AG09309 (cell line): ENCODE measurements at places on chromosomes 2 and 18.

GRCh38 chr2:98087447-98088020, 567 bp downstream of the VWA3B start:
- DNase-seq, result no peak

DNA sequence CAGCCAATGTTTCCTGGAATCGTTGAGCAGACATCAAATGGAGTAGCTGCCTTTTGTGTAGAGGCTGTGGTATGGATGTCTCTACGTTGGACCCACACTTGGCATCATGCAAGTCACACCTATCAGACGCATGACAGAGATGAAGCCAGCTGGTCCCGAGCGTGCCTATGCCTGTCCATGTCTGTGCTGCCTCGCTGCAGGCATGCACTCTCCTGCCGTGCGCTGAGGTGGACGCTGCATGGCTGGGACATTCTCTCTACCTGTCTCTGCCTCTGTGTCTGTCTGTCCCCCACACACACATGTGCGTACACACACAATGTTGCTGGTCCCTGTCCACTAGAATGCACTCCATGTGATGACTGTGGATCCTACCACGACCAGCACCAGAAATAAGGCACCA, 514.2 kb upstream of the MYT1L start:
- no peak for DNase-seq

DNA sequence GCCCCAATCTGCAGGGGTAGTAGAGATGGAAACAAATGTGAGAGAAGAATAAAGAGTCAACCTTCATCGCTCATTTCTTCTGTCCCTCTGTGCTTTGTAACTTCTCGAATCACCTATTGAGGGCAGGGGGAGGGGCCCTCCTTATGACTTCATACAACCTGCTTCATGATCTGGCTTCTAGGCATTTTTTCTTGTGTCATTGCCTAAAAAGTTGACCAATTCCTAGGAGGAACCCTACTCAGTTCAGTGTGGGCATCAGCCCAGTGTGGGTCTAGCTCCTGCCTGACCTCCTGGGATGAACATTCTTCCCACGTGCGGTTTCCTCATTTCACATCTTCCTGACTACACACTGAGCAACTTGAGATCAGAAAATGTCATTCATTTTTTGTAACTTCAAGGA, 46.3 kb upstream of the CREB1 start:
- no peak for DNase-seq

DNA sequence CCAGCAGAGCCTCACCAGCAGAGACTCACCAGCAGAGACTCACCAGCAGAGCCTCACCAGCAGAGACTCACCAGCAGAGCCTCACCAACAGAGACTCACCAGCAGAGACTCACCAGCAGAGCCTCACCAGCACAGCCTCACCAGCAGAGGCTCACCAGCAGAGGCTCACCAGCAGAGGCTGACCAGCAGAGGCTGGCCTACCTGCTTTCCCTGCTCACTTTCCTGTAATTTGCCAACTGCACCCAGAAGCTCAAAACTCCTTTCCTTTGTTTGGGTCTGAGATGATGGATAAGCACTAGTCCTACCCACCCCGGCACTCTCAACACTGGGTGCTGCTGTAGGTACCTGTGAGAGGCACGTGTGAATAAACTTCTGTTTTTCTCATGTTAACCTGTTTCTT, 36.4 kb upstream of the PXDN start:
- DNase-seq, result no peak

GRCh38 chr2:84799772-84800171, 81.1 kb downstream of the TRABD2A start:
- no peak for DNase-seq

DNA sequence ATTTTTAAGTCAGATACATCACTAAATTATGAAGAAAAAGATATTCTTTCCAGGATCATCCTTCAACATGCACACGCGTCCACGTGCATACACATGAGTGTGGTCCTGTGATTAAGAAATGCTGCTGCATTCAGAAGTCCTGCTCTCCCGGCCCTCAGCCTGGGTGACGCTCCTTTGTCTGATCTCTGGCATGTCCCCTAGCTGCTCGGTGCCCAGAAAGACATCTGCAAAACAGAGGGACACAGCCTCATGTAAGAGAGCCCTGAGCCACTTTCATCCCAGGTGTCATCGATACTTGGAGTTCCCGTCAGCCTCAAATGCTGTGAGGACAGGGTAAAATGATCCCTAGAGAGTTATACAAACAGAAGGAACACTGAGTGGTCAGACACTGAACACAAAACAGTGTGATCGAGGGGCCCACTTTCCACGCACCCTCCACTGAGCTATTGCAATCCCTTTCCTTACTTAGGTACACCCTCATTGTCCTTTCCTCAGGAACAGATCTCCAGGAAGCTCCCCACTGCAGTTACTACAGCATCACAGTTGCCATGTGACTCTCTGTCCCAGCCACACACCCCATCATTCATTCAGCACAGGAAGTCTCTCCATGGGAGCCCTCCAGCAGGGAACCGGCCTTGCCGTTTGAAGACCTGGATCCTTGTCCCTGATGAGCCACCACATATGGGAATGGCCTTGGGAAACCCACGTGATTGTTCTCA, 32.1 kb downstream of the CRACDL start:
- no peak for DNase-seq

DNA sequence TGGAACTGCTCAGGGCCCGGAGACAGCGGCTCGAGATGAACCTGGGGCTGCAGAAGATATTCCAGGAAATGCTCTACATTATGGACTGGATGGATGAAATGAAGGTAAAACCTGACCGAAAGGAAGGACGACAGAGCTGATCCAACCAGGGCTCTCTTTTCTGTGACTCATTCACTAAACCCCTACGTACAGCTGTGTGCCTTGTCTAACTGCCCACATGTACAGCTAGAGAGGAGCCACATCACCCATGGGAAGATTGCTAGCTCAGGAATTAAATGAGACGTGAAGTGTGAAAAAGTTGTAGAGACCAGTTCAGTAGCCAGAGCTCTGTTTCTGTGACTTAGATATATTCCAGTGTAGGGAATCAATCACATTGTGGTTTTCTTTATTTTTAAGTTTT, 97.3 kb upstream of the EML6 start:
- DNase-seq, result no peak

DNA sequence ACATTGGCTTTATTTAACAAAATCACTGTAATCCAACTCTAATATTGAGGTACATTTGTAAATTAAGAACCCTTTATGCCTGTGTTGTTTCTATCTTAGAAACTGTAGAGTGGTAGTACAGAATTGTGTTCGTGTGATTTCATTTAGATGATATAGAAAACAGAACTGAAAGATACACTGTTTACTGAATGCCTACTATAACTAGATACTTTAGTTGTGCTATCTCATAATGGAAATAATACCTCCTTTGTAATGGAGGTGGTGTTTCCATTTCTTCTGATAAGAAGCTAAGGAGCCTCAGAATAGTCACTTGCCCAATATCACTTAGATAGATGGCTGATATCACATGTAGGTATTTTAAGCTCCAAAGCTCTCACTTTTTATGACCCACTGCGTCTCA, 62.5 kb upstream of the UBXN4 start:
- DNase-seq, result no peak

DNA sequence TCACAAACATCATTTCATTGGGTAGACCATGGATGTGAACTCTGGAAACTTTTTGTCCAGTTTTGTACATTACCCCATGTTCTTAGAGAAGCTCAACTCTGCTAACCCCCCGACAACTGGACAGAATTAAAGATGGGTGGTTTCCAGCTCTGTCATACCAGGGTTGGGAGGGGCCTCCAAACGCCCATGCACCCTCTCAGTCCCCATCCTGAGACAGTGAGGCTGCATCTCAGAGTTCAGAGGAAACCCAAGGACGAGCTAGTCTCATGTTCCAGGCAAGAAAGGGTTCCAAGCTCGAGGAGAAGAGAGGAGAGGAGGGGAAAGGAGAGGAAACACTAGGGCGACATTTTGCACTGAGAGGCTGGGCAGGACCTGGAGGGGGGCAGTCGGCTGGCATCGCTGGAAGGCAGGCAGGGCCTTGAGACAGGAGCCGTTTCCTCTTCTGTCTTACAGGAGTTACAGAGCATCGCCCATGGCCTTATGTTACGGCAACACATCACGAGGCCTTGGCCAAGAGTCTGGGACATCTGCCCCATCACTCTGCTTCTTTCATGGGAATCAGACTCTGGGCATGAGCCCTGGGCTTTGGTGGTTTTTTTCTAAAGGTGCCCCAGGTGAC, 16.4 kb downstream of the MAL start:
- no peak for DNase-seq

- peak; percentile 40 for DNase-seq
Observed at GRCh38 chr2:7012141-7012764, 95.0 kb downstream of the RNF144A start.

DNA sequence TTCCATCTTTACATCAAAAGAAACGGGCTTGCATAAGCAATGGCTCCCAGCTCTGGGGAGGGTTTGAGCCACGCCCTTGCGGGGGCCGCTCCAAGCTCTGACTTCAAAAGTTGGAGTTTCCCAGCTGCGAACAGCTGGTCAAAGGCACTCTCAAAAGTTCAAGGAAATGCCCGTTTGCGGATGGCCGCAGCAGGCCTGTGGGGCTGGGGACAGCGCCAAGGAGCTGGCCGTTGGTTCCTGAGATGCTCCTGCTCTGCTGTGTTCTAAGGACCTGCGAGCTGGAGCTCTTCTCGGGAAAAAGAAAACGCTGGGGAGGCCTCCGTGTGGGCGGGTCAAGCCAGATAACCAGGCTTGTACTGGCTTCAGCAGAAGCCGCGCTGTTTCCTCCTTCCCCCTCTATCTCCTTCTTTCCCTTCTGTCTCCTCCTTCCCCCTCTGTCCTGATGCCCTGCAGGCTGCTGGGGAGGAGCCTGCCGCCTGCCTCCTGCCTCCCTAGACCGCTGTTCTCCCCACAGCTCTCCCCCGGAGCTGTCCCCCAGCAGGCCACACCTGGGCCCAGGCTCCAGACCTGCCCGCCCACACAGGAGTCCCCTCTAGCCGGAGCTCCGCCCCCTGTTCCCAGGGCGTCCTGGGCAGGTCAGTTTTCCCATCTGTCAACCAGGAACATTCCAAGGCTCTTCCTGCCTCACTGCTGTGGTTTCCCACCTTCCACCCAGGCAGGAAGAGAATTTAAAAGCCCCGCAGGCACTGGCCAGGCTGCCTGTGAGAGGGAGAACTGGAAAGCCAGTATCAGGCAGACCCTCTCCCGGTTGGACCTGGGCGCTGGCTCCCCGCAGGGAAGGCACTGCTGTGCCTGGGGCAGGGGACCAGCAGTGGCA, 14.1 kb downstream of the KLF11 start:
- peak; percentile 24 for DNase-seq

- no peak for DNase-seq
Observed at GRCh38 chr2:122136056-122136455, 380.6 kb downstream of the TSN start.

- no peak for DNase-seq
Observed at GRCh38 chr2:100416397-100416934, 1.0 kb downstream of the CHST10 start.

DNA sequence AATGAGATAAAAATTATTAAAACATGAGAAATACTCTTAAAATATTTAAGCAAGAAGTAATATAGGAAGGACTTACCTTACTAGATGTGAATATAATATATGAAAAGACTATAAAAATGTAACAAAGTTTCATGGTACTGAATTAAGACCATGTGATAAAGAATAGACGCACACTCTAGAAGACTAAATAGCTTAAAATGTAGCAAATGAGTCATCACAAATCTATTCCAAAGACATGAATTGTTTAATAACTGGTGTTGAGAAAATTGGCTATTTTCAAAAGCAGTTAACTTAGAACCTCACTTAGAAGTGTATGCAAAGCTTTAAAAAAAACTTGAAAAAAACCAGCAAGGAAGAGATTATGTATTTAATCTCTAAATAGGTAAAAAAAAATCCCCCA, 64.1 kb downstream of the POLE4 start:
- DNase-seq, result no peak

DNA sequence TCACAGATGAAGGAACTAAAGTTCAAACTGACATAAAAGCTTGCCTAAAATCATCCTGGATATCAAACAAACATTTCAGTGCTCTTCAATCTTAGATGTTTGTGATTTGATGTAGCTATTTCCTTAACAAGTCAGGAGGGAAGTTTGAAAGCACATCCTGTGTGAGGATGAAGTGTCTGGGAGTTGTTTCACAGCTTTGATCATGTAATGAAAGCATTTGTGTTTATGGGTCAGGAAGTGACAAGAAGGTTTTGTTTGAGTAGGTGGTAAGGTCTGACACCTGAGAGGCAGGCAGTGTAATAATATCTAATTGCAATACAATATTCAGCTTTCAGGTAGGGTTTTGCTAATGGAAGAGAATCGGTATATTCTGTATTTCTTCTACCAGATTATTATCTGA, 26.0 kb upstream of the CSRNP3 start:
- no peak for DNase-seq

DNA sequence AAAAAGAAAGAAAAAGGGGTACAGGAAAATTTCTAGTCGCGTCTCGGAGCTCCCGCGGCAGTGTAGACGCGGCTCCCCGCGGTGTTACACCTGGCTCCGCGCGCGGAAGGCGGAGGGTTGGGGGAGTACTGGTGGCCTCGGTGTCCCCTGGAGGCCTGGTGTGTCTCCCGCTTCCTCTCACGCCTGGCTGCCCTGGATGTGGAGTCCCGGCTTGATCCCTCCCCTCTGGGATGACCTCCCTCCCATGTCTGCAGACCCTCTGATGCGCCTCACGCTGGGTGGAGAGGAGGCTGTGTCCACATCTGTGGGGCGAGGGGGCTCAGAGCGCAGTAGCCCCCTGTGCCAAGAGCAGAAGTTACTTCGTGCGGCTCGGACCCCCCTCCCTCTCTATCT, 1.2 kb downstream of the KIF5C start:
- DNase-seq, result no peak

DNA sequence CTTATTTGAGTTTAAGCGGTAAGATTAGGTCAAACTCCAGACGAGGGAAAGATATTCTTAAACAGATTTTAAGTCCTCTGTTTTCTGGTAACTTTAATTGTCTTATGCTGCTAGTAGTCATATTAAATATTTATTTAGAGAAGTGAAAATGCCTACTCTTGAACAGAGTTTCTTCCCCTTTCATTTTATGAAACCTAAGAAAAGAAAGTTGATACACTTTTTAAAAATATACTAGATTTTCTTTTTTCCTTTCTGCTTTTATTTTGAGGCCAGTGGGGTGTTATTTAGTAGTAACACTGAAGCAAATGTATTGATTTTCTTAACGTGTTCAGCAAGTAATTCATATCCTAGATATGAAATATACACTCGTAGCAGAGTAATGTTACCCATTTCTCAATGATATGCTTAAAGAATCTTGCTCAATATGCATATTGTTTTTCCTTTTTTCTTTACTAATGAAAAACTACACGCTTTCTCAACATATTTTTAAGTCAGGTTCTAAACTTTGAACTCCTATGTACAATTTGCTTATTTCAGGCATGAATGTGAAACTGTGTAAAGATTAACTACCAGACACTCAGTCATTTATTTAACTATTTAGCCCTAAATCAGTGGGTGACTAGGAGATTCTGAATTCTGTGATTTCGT, 691 bp downstream of the KYNU start:
- no peak for DNase-seq

GRCh38 chr2:43511199-43511598, 84.6 kb downstream of the THADA start:
- DNase-seq, result no peak

GRCh38 chr2:23385748-23386338, 864 bp downstream of the KLHL29 start:
- no peak for DNase-seq

- no peak for DNase-seq
Observed at GRCh38 chr2:10303694-10304378, 1.1 kb downstream of the HPCAL1 start.
